ENCODE measurements at places on chromosomes 6 and 20. TPM values are rescaled to one million over a fixed set of nuclear protein-coding genes. Genes with fewer than 3 reads are reported as not detected.

The OR10C1 gene
- polyA plus RNA-seq = not detected

The PACSIN1 gene
- polyA plus RNA-seq = 0.57 TPM

The JPH2 gene
- 1.4 TPM for polyA plus RNA-seq

The WFDC5 gene
- polyA plus RNA-seq = not detected

The ULBP3 gene
- 8.5 TPM for polyA plus RNA-seq

The POLR3F gene
- 22.8 TPM for polyA plus RNA-seq

The PIGT gene
- 103 TPM for polyA plus RNA-seq

The ZBTB9 gene
- 16.4 TPM for polyA plus RNA-seq

The SRMS gene
- not detected for polyA plus RNA-seq

The ZC3H12D gene
- 0.70 TPM for polyA plus RNA-seq

The AKAP12 gene
- 150 TPM for polyA plus RNA-seq

The GNAS-AS1 gene
- 1.0 TPM for polyA plus RNA-seq

The SMPDL3A gene
- 13.7 TPM for polyA plus RNA-seq

The CALHM6 gene
- polyA plus RNA-seq = 3.6 TPM

The CST4 gene
- not detected for polyA plus RNA-seq

The LTB gene
- polyA plus RNA-seq = 0.91 TPM

The CLVS2 gene
- 0.33 TPM for polyA plus RNA-seq

The RGS17 gene
- 3.6 TPM for polyA plus RNA-seq

The HMGA1 gene
- polyA plus RNA-seq = 106 TPM

The NKX2-2 gene
- polyA plus RNA-seq = not detected

The TFAP2D gene
- polyA plus RNA-seq = not detected

The VPS16 gene
- 36.9 TPM for polyA plus RNA-seq

The PLA2G7 gene
- 2.6 TPM for polyA plus RNA-seq

The BPIFB4 gene
- polyA plus RNA-seq = not detected

The CAPN11 gene
- polyA plus RNA-seq = 0.23 TPM
